ENCODE measurements at places on chromosomes 16 and 17. TPM values are rescaled to one million over a fixed set of nuclear protein-coding genes. Genes with fewer than 3 reads are reported as not detected.

Gene KRTAP1-5
- not detected for total RNA-seq

Gene SNN
- 23.6 TPM for total RNA-seq

- DNase-seq = no peak
These were observed 13.5 kb downstream of the SCO1 start for GRCh38 chr17:10683853-10684252.

GRCh38 chr16:24098896-24099295 is 157.2 kb upstream of the CACNG3 start:
- no peak for DNase-seq

DNA sequence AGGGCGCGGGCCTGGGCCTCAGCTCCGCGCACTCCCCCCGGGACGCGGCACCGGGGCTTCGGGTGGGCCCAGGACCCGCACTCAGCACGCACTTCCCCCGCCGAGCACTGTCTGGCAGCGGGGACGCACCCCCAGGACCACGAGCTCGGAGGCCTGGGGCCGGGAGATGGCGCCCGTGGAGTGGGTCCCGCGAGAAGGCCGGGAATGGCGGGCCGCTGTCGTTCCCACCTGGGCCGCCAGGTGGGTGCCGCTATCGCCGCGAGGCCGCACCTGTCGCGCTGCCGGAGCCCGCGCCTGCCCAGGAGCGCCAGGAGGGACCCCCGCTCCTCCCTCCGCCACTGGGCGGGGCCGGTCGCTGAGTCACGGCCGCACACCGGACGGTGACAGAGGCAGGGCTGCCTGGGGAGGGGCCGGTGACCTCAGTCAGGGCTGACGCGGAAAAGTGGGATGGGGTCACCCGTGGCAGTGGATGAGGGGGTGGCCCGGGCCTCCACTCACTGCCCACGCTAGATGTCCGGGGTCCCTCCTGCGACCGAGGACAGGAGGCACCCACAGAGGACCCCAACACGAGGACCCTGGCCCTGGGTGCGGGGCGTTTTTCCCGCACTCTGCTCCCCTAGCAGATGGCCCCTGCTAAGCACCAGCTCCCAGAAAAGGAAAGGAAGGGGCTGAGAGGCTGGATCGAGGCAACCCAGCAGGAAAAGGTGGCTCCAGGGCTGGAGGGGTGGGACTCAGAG is 6.9 kb upstream of the ACTG1 start:
- peak; percentile 73 for DNase-seq

GRCh38 chr17:37322826-37323561 is 52.8 kb upstream of the C17orf78 start:
- no peak for DNase-seq

DNA sequence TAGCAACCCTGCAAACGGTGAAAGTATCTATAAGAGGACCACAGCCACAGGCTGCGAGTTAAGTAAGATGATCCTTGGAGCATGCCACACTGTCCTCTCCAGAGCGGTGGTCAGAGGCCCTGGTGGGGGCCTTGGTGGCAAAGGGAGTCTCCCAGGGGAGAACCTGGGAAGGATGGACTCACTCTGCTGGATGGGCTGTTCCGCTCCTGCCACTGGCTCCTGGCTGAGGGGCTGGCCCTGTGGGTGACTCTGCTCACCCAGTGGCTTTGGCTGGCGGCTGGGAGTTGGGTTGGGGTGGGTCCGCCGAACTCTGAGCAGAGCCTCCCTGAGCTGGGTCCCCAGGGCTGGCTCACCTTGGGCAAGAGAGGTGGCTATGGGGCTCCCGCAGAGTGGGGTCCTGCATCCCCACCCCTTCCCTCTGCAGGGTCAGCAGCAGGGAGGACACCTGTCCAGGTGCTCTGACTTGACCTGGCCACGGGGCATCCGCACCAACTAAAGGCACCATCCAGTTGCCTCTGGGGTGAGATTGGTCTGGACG is 7.3 kb downstream of the CDK5R1 start:
- no peak for DNase-seq

GRCh38 chr17:52762794-52763167 is 604.3 kb upstream of the CA10 start:
- no peak for DNase-seq

Data from ureter (tissue), 1 donor.